Activated CD4-positive, alpha-beta T cell treated with anti-CD3 and anti-CD28 coated beads for 24 hours (primary cell): ENCODE measurements at places on chromosomes 5 and 9.

DNA sequence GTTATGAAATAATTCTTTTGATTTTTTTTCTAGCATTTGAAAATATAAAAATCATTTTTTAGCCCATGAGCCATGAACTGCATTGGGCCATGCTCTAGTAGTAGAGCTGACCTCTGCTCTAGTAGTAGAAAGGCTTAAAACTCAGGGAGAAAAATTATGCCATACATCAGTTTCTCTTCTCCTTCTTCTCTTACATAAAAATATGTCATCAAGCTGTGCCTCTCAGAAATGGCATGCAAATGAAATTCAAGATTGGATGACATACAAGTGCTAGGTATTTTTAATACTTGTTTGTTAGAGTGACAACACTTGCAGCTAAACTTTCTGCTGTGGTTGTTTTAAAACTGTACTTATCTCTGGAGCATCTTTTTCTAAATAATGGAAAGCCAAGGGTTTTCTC lies 42.1 kb upstream of the TMOD1 start:
- DNase-seq: no peak

GRCh38 chr9:91207729-91208418 lies 153.8 kb downstream of the AUH start:
- no peak for DNase-seq

DNA sequence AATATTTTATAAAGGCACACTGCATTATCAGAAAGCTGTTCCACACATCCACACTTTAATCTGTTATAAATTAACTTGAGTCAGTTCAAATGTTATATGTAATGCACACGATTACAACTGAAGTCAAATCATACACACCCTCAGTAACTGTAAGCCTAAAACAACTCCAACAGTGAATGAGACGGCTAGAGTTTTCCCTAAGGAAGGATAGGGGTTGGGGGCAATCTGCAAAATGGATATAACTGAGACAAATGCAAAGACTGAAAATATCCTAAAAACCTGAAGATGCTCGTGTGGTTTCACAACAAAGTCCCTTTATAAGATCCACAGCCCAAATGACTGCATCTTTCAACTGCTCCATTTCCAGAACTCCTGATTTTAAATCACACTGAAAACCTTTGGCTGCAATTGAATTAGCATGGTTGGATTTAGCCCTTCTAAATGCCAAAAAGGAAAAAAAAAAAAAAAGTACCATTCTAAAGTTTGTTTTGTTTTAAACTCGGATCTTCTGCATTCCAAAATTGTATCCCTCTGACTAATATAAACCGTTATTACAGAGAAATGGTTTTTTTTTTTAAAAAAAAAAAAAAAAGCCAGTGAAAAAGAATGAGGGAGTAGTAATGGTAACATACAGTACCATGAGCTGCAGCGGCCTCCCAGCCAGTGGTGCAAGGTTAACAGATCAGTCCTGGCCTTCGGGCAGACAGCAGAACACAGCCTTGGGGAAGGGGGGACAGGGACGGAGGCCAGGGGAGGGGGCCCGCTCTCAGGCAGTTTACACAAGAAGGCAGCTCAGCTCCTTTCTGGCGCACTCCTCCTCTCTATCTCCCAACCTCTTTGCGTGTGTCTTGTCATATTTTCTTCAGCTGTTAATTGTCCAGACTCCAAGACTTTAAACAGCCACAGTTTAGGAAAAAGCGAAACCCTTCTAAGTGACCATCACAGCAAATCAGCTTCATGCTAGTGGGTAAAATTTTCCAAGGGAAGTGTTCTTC lies 166.1 kb downstream of the BNC2 start:
- no peak for DNase-seq

DNA sequence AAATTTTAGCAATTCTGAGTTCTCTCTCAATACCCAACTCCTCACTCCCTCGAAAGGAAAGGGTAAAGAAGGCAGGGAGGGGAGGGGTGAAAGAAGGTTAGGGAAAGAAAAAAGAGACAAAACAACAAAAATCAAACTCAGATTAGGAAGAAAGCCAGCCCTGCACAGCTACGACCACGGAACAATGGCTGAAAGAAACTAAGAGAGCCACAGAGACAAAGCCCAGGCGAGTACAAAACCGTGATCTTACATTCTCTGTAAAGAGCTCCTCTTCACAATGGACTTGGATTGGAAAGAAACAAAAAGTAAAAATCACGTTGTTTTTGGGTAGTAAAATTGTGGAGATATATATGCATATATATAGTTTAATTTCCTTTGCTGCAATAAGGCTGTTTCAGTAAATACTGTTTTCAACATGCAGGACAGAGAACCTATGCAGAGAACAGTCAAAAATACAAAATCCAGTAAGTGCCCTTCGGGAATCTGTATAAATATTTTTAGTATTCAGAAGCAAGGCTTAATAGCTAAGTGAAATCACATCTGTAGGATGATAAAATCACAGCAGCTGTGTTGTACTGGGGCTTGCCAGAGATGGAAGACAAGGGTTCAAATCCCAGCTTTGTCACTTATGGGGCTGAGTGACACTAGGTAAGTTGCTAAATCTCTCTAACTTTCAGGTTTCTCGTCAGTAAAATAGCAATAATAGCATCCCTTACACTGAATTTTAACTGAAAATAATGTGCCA lies 16.9 kb downstream of the PSMB7 start:
- no peak for DNase-seq

- DNase-seq: no peak
Observed at GRCh38 chr5:1104327-1105006, 7.4 kb downstream of the SLC12A7 start.

- DNase-seq: no peak
Observed at GRCh38 chr9:96386157-96386556, 2.6 kb upstream of the SLC35D2 start.

GRCh38 chr5:143229896-143230675 lies 173.4 kb downstream of the NR3C1 start:
- DNase-seq: no peak

DNA sequence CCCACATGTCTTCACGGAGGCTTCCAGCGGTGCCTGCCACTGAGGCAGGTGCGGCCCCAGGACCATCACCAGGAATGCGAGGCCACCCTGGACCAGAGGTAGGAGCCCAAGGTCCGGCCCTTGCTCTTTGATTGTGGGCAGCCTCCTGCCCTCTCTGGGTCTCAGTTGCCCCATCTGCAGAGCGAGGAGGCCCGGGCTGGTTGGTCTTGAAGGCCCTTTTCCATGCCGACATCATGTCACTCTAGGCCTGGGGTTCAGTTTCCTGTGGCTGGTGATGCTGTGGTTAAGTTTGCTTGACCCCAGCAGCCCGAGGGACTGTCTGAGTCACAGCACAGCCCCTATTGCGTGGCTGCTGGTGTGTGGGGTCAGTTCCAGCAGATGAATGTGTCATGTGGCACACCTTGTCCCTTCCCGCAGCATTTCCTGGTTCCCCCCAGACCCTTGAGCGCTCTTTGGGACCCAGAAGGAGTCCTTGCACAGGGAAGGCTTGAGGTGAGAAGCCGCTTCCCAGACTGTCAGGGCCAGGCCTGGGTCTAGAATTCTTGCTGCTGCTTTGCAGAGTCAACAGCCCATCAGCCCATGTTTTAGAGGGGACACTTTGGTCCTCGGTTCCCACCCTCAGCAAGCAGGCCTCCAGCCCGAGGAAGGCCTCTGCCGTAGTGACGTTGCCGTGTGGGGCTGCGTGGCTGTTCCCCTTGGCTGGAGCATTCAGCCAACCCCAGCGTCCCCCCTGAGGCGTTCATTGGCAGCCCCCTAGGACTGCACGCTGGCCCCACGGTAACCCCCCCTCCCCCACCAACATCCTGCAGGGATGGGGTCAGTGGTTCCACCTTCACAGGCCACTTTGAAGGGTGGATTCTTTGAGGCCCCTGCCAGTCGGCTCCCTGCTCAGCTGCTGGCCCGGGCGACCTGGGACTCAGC lies 31.0 kb upstream of the HMCN2 start:
- no peak for DNase-seq

- no peak for DNase-seq
Observed at GRCh38 chr9:76571288-76571687, 112.3 kb downstream of the GCNT1 start.

GRCh38 chr9:35103660-35104191 lies 795 bp upstream of the STOML2 start:
- no peak for DNase-seq

- no peak for DNase-seq
Observed at GRCh38 chr5:146548781-146549449, 32.9 kb upstream of the GPR151 start.

DNA sequence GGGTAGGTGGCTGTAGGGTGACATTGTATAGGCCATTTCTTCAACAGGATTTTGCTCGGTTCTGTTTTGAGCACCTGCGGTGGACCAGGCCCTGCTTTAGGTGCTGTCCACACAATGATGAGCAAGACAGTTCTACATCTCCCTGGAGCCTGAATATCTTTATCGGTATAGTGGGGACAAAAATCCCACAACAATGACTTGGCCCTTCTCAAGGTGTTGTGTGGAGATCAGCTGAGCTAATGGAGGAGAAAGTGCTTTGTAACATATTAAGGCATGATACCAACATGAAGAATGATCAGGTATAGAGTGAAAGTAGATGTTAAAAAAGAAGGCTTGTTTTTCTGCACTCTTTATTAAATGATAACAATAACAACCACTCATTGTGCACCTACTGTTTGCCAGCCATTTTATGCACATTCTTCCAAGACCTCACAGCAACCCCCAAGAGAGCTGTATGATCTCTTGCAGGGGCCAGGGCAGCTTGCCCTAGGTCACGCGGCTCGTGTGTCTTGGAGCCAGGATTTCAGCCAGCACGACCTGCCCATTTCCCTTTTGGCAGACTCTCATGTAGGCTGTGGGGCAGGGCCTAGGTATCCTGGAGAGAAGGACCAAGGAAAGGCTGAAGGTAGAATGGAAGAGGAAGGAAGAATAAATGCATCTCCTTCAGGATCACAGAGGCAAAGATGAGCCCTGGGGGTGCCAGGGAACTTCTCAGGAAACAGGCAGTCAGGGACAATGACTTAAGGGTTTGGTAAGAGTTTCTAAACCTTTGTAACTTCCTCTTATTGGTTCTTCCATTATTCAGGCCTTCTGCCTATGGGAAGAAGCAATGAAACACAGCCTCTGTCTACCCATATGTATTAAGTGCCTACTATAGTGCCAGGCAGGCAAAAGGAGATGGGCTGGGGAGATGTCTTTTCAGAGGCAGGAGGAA lies 50.0 kb upstream of the PPARGC1B start:
- no peak for DNase-seq

DNA sequence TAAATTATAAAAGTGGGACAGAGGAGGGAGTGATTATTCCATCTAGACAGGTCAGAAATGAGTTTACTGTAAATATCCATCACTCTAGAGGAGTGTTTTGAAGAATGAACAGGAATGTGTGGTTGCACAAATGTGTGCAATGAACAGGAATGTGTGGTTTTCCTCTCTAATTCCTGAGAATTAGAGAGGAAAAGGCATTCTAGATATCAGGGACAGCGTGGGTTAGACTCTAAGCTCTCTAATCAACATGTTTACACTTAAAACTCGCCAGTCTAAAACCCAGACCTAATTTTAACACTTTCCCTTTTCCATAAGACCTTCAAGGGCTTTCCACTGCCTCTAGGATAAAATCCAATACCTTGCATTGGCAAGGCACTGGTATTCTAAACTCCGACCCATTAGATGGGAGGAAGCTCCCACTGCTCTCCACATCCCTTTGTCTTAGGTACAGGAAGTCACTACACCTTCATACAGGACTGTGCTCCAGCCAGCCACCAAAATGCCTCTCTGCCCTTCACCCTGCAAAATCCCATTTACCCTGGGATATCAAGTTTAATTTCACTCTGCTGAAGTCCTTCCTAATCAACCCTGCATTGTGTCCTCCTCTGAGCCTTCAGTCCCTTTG lies 67.9 kb downstream of the NFIB start:
- DNase-seq: no peak

DNA sequence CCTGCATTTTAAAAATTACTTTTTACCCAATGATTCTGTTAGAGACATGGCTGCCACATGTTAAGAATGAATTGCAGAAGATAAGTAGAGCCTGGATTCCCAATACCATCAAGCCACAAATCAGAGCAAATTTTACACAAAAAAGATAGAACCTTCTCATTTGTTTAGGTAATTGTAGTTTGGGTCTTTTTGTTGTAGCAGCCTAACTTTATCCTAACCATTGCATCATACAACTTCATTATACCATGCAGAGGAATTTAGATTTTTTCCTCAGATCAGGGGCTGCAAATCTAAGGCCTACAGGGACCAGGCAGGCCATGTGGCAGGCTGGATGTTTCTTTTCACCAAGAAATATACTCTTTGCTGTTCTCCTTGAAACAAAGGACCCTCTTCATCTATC lies 34.6 kb downstream of the NKX2-5 start:
- no peak for DNase-seq

DNA sequence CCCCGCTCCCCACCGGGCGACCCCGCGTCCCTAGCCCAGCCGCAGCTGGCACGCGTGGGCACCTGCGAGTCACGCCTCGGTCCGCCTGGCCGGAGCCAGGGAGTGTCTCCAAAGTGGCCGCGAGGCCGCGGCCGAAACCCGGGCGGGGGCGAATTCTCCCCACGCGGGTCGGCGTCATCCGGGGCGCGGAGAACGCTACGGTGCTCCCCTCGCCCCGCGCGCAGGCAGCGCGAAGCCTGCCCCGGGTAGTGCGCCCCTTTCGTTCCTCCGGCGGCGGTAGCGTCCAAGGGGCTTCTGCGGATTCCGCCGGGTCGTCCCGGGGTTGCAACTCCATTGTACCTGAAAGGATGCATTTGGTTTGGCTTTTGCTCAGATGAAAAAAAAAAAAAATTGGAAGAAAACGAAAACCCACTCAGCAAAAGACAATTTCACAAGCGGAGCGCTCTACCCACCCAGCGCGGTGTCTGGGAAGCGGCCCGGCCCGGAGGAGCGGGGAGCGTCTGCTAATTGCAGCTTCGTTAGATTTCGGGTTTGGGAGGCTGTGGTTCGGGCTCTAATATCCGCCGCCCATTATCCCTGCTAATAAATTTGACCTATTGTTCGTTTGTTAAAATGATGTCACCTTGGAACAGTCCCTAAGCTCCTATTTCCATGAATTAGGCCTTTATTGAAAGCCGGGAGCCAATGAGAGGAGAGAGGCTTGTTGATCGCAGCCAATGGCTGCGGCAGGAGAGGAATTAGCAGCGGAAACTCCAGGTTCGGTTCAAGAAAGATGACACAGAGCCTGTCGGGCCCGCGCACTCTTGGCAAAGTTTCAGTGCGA lies at the start of gene TLX3:
TSS of gene TLX3 (plus strand) at position 796 of the 823 bp plus-strand sequence. CDS start 118 bp downstream, outside the sequence.
- no peak for DNase-seq

- no peak for DNase-seq
Observed at GRCh38 chr5:138425079-138425478, 13.8 kb upstream of the REEP2 start.

GRCh38 chr9:135066291-135066690 lies 21.2 kb upstream of the OLFM1 start:
- no peak for DNase-seq

- no peak for DNase-seq
Observed at GRCh38 chr9:125507226-125507625, 199.8 kb downstream of the MAPKAP1 start.

- DNase-seq: no peak
Observed at GRCh38 chr5:59003641-59004040, 420.8 kb downstream of the RAB3C start.
